ENCODE measurements at places on chromosomes 2 and 18. TPM values are rescaled to one million over a fixed set of nuclear protein-coding genes. Genes with fewer than 3 reads are reported as not detected.

TUBB8B gene
- total RNA-seq = not detected

HAAO gene
- not detected for total RNA-seq

HOXD3 gene
- total RNA-seq = not detected

CXCR4 gene
- total RNA-seq = 1,189 TPM

INPP5D gene
- 184 TPM for total RNA-seq

TMEM169 gene
- 1.6 TPM for total RNA-seq

GPBAR1 gene
- 2.7 TPM for total RNA-seq

BMP10 gene
- total RNA-seq = not detected

DES gene
- total RNA-seq = not detected

ASXL3 gene
- not detected for total RNA-seq

DNA sequence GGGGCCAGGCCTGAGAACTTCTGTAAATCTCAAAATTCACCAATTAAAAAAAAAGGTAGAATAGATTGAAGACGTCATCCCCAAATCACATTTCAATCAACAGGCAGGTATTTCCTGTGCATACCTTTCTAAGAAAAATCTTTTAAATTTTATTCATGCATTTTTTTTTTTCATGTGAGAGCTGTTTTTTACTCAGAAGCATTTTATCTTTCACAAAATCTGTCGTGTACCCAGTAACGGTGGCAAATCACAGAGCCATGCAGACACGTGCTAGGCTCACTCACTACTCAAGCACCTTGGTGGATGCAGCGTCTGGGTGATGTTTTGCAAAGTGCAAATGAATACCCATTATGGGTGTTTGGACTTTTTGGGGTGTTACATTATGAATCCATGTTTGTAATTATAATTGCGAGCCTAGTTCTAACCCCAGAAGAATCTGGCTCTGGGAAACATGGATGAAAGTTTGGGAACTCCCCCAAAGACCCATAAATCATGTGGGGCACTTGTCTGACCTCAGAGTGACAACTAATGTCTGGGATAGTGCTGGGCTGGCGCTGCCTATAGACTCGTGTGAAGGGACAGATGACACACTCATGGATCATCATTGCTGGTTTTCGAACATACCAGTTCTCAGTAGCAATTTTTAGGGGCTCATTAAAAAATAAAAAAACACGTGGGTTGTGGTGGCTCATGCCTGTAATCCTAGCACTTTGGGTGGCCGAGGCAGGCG, 335.2 kb downstream of the LPIN1 start:
- DNase-seq = no peak

DNA sequence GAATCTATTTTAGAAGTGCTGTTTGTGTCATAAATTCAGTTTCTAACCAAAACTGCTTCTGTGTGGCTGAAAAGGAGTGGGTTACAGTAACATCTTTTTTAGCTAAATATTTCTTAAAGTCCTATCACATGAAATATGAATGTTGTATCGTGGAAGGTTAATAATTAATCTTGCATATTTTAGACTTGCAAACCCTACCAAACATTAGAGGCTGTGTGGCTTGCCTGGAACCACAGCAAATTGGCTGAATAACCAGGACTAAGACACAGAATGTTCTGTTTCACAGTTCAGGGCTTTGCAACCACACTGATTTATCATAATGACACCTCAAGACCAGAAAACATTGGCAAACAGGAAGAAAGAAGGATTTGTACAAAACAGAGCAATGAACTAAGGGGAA, 208.9 kb upstream of the CNTNAP5 start:
- no peak for DNase-seq

DNA sequence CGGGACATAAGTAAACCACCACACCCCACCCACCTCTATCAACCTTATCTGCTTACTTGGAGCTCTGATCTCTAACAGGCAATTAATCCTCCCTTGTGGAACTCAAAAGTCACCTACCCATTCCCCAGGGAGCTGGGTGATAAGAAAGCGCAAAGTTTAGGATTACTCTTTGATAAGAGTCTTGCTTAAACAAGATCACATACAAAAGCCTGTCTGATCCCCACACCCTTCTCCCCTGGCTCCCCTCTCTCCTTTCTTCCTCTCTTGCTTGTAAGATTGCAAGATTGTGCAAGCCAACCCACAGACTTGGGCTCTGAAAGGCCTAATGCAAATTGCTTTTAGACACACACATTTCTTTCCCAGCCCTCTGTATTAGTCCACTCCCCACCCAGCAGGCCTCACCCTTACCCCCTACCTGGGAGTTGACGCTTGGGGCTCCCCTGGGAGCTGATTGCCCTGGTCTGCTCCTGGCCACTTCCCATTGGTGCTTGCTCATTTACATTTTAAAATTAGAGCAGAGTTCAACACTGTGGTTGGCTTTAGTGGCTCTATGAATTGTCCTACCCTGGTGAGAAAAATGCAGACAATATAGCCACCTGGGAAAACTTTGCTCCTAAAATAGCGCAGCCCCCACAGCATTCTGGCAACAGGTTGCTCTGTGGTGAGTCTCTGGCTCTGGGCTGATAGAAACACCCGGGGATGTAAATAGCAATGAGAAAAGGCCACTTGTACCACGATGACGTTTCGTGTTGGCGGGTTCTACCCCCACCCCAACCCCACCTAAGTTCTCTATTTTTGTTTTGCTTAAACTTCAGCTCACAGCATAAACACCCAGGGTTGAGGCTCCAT, 92.8 kb upstream of the MSH2 start:
- no peak for DNase-seq

DNA sequence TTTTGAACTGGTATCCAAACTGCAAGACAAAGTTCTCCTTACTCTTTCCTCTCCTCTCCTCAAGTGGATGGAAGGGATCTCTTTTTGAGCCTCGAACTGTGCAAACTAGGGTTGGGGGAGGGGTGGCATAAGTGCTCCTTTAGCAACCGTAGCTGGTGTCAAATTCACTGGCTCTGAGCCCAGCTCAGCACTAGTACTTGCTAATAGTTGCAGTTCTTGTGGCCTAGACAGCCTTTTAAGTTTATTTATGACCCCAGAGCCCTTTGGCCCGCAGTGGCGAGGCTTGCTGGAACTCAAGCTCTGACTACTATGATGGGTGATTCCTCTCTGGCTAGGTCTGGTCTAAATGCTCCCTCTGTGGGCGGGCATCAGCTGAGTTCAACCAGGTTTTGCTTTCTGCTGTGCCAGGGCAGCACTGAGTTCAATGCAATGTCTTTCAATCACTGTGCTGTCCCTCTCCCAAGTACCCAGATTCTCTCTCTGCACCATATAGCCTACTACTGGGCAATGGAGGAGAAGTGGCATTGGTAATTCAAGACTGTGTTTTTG, 528.4 kb upstream of the SYT4 start:
- DNase-seq = no peak

DNA sequence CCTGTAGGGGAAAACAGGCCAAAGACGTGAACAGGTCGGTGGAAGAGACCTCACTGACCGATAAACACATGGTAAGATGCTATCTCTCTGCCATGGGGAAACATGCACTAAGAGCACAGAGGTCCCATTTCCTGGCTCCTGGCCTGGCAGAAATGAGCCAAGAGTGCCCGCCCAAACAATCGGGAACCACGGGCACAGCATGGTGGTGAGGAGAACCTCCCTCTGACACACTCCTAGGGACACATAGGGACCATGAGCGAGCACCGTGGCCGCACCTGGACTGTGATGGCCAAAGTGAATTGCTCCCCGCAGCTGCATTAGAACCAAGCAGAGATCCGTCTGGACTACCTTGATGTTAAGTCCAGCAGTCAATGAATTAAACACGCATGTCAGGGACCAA, 11.1 kb downstream of the HS6ST1 start:
- DNase-seq = no peak

DNA sequence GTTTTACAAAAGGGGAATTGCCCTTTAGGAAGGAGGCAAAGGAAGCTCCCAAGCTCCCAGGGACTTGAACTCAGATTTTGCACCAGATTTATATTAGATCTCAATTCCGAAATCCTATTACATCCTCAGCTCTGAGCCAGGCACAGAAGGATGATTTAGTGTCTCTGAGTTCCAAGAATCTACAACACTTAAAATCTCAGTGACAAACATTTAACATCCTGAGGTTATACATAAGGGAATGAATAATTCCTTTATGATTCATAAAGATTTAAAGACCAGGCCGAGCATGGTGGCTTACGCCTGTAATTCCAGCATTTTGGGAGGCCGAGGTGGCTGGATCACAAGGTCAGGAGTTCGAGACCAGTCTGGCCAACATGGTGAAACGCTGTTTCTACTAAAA, 16.5 kb upstream of the SLC20A1 start:
- no peak for DNase-seq

DNA sequence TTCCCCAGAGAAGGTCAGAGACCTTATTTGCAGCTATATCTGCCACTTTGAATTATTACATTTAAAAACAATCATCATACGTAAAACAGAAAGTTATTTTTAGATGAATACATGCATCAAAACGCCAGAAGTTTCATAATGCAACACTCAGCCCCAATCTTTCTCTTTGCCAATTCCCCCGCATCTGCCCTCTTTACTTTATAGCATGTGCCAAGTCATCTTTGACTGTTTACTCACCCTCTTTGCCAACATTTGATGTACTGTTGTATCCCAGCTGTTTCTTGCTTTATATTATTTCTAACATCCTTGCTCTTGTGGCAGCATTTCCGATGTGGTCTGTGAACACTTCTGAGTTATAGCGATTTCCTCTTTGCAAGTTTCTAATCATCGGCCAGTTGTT, 86.2 kb downstream of the CRIM1 start:
- no peak for DNase-seq

GRCh38 chr2:177296040-177296439, 31.5 kb upstream of the NFE2L2 start:
- DNase-seq = no peak

- DNase-seq = no peak
These were observed 21.7 kb downstream of the ARHGAP28 start for GRCh38 chr18:6751222-6751621.

DNA sequence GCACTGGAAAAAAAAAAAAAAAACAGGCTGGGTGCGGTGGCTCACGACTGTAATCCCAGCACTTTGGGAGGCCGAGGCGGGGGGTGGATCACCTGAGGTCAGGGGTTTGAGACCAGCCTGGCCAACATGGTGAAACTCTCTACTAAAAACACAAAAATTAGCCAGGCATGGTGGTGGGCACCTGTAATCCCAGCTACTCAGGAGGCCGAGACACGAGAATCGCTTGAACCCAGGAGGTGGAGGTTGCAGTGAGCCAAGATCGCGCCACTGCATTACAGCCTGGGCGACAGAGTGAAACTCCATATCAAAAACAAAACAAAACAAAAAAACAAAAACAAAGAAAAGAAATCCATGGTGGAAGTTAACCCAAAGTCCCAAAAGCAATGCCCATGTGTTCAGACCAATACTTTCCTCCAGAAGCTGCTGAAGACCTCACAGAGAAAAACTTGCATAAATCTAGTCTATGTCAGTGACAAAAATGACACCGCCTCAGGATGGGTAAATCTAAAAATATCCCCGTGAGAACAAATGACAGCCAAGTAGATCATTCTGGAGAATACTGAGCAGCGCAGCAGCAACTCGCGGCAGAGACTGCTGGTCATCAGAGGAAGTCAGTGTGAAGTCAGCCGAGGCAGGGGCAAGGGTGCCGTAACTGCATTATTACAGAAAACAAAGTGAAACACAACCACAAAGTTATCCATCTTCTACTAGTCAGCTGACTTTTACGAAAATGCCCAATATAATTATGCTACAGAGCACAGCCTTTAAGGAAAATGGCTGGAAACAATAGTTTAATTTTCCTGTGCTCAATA, 41.0 kb downstream of the LPIN2 start:
- DNase-seq = peak; percentile 46

- no peak for DNase-seq
These were observed 336.8 kb downstream of the ARL6IP6 start for GRCh38 chr2:153055182-153055581.

- DNase-seq = no peak
These were observed 124.2 kb upstream of the ARHGAP28 start for GRCh38 chr18:6605115-6605869.

GRCh38 chr2:217688494-217688893, 314.3 kb downstream of the TNS1 start:
- DNase-seq = no peak

DNA sequence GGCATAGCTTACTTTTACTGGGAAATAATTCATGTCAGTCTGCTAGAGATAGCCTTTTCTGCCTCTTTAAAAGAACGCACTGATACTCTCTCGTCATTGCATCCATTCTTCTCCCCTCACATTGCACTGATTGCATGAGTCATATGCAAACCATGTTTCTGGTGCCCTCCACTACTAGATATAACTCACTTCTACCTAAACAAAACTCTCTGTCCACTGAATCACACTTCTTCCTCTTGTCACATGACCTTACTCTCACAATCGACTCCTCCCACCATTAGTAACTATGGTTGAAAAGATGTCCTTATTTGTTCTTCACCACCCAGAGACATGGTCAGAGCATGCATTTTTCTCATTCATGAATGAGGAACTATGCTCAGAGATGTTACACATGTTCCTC, 158.0 kb downstream of the CSRNP3 start:
- no peak for DNase-seq

- no peak for DNase-seq
These were observed 73.8 kb downstream of the KCNG2 start for GRCh38 chr18:79871481-79872091.

- no peak for DNase-seq
These were observed 14.6 kb downstream of the PARD6G start for GRCh38 chr18:80232710-80233109.

DNA sequence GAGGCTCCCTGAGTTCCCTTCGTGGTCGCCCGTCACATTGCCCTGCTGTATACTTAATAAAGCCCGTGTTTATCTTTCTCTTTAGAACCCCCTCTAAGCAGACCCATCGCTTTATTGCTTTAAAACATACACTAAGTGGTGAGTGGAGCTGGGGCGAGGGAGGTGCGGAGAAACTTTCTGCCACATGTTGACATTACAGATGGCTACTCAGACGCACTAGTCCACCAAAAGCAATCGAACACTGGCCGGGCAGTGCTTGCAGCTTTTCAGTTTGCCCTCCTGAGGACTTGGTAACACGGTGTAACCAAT, 859 bp upstream of the COLEC12 start:
- no peak for DNase-seq

DNA sequence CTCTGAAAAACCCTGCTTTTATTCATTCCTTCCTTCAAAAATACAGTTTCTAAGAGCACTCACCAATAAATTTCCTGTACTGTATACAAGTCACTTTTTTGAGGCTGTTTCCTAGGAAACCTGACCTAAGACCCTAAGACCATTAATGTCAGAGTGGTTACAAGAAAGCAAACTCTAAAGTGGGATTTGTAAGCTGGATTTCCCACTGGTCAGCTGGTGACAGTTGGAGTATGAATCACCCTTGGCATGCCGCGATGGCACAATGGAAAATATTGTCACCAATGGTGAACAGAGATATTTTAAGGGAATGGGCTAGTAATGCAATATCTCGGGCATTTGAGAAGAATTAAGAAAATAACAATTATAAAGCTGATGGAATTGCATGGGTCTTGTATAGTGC, 101.9 kb downstream of the COL3A1 start:
- no peak for DNase-seq
